KBM-7 (cell line): ENCODE measurements at places on chromosomes 6 and 20.

GRCh38 chr6:13593720-13594119, 19.3 kb downstream of the SIRT5 start:
- DNase-seq = no peak

DNA sequence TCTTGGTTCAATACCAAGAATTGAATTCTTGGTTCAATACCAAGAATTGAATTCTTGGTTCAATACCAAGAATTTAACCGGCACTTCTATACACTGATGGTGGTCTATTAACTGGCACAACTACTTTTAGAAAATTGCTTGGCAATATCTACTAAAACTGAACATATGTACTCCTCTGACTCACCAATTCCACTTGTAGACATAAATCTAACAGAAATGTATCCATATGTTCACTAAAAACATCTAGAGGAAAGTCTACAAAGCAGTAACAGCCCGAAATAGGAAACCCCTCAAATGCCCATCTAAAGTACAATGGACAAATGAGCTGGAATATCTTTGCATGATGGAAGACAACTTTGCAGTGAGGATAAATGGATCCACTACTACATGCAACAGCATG, 71.9 kb downstream of the KIF16B start:
- no peak for DNase-seq

DNA sequence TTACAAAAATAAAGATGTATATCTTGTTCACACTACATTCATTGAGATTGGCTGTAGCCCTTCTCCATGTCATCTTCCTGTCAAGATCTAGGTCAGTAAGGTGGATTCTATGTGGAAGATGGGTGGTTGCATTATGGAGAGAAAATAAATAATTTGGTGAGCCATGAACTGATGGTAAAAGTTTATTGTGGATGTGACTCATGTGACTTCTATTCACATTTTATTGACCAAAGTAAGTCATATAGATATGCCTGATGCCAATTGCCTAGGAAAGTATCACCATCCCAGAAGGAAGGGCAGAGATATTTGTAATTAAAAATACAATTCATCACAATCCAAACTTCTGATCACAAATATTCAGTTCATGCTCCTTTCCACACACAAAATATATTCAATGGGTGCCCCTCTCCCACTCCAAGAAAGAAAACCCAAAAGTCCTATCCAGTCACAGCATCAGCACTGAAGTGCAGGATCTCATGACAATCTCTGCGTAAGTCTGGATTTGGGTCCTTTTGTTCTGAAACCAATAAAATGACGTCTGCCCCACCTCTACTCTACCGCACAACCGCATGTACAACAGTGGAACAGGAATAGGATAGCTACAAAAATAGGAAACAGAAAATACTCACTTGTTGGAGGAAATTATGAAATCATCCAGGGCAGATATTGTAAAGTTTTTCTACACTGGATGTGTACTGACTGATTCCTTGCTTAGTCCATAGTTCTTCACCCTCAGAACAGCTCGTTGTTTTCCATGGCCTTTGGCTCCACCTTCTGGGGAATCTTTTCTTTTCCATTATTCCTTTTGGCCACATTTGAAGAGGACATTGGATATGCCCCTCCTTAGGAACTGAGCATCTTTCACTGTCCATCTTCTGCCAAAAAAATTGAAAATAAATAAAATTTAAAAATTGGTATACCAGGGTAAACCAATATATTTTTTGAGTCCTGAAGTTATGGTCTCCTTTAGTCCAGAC, 16.1 kb upstream of the SLC17A3 start:
- peak; percentile 69 for DNase-seq

- no peak for DNase-seq
Measured at GRCh38 chr6:69994251-69994650, 127.9 kb downstream of the COL19A1 start.

- no peak for DNase-seq
Measured at GRCh38 chr6:21808551-21809242, 215.1 kb downstream of the SOX4 start.

GRCh38 chr6:127023001-127023778, 95.3 kb upstream of the RSPO3 start:
- no peak for DNase-seq

DNA sequence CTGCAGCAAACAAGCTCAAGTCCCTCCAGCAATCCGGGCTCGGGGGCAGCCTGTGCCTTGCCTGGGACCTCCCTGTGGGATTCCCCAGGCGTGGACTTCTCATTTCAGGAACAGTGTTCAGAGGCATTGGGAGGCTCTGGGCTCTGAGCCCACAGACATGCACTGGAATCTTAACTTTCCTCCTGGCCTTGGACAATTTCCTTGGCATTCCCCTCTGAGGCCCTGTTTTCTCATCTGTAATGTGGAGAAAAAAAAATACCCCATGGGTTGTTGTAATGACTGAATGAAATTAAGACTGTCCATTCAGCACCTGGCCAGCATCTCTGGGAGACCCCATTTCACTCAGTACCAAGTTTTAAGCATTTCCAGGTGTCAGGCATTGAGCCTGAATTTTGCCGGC, 17.6 kb downstream of the BPIFB4 start:
- DNase-seq = no peak
